ENCODE measurements at places on chromosomes 1 and 21.

GRCh38 chr1:153364766-153365666 is 7.4 kb downstream of the S100A9 start:
- DNase-seq: no peak

DNA sequence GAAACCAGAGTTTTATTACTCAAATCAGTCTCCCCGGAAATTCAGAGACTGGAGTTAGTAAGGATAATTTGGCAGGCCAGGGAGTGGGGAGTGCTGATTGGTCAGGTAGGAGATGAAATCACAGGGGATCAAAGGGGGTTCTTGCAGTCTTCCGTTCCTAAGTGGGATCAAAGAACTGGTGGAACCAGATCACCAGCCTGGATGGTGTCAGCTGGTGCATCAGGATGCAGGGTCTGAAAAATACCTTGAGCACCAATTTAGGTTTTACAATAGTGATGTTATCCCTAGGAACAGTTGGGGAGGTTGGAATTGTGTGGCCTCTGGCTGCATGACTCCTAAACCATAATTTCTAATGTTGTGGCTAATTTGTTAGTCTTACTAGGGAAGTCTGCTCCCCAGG is 1.4 kb upstream of the CD101 start:
- DNase-seq: no peak

GRCh38 chr1:29802181-29803068 is 566.1 kb downstream of the PTPRU start:
- DNase-seq: no peak

DNA sequence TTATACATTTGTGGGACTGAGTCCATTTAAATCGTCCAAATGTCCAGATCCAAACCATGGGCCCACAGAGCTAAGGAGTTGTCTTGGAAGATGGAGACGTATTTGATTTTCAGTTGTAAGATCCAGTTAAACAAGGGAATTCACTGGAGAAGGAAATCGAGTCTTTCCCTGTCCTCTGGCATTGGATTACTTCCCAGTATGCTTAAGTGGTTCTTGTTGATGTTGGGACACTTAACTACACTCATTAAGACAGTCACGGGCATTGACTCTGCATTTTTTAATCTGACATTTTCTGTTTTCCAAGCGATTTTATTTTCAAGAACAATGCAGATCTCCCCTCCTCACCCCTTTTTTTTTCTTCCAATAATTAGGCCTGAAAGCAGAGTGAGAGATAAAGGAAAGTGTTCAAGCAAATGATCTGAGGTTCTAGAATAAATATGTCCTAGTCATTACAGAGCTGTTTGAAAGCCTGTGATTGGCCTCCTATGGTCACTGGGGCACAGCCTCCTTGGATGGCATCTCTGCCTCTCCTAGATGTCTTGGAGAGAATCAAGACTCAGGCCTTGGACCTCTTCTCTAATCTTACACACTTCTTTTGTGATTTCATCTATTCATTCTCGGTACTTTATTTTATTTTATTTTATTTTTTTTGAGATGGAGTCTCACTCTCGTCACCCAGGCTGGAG is 48.9 kb downstream of the CD247 start:
- no peak for DNase-seq

DNA sequence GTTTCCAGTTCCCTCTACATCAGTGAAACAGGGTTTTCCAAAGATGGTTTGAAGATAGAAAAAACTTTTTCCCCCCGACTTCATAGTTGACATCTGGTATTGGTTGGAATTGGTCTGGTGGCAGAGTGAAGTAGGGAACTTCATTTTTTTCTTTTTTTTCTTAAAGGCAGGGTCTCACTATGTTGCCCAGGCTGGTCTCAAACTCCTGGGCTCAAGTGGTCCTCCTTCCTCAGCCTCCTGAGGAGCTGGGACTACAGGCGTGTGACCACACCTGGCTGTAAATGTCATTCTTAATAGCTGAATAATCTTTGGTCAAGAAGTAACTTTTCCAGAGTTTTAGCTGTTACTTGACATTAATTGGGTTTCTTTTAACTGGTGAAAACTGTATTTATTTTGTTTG is 21.7 kb downstream of the ZBTB37 start:
- DNase-seq: no peak

DNA sequence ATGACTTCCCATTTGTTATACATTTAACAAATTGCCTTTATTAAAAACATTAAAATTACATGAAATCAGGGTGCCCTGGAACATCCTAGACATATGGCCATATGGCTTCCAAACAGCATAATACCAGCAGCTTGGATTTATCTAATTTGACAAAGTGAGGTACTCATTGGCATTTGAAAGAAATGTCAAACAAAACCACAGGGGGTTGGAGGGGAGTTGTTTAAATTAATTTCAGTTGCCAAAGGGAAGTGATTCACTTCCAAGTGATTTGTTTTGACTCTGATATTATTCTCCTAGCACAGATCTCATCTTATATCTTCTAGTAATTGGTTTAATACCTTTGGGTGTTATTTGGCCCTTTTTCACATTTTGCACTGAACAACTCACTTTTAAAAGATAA is 24.5 kb upstream of the POU2F1 start:
- no peak for DNase-seq
